ENCODE measurements at places on chromosomes 3 and 15. TPM values are rescaled to one million over a fixed set of nuclear protein-coding genes. Genes with fewer than 3 reads are reported as not detected.

GRCh38 chr3:10744098-10744465 is 71.9 kb upstream of the SLC6A11 start:
- DNase-seq = no peak

DNA sequence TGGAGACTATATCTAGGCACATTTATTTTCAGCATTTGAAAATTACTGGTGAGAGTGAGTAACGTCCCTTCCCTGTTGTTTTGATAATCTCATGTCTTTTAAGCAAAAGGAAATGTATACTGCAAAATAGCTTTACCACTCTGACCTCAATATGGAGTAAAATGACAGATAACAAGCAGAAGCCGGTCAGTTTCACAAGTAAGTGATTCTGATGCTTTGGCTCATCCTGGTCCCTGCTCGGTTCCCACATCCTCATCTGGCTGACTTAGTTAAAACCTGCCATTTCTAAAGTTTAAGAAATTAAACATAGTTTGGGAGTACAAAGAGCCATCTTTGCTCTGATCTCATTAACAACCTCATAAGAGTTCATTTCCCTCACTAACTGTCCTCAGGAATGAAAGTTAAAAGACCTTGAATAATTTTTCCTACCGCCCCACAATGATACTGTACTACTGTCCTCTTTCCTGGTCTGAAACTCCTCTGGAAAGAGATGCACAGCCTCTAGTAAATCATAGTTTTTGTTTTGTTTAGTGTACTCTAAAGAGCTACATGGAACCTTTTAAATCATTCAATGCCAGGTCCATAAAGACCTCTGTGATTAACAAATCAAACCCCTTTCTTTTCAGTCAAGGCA is 72.3 kb upstream of the ICE2 start:
- no peak for DNase-seq

- DNase-seq = no peak
Observed at GRCh38 chr15:29305556-29305955, 35.9 kb upstream of the NSMCE3 start.

- no peak for DNase-seq
Observed at GRCh38 chr3:14775011-14775410, 43.8 kb upstream of the FGD5 start.

RYR3 gene
- 54.3 TPM for polyA plus RNA-seq

- DNase-seq = no peak
Observed at GRCh38 chr15:67992834-67993233, 61.3 kb upstream of the PIAS1 start.

DNA sequence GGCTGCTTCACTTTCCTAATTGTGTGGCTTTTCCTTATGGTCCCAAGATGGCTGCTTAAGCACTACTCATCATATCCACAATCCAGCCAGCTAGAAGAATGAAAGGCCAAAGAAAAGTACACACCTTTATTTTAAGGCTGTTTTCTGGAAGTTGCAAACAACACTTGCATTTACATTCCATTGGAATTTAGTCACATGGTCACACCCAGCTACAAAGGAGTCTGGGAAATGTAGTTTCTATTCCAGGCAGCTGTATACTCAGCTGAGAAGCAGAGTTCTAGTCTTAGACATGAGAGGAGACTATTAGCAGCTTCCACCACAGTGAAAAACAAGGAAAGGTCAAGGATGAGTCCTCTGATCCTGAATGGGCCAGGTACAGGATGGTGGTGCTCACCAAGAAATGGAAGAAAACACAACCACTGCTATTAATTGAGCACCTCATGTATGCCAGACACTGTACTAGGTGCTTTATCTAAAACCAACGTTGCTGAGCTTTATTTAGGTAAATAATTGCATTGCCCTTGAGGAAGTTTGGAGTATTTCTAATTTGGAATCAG is 28.0 kb upstream of the ATG7 start:
- DNase-seq = no peak

DNA sequence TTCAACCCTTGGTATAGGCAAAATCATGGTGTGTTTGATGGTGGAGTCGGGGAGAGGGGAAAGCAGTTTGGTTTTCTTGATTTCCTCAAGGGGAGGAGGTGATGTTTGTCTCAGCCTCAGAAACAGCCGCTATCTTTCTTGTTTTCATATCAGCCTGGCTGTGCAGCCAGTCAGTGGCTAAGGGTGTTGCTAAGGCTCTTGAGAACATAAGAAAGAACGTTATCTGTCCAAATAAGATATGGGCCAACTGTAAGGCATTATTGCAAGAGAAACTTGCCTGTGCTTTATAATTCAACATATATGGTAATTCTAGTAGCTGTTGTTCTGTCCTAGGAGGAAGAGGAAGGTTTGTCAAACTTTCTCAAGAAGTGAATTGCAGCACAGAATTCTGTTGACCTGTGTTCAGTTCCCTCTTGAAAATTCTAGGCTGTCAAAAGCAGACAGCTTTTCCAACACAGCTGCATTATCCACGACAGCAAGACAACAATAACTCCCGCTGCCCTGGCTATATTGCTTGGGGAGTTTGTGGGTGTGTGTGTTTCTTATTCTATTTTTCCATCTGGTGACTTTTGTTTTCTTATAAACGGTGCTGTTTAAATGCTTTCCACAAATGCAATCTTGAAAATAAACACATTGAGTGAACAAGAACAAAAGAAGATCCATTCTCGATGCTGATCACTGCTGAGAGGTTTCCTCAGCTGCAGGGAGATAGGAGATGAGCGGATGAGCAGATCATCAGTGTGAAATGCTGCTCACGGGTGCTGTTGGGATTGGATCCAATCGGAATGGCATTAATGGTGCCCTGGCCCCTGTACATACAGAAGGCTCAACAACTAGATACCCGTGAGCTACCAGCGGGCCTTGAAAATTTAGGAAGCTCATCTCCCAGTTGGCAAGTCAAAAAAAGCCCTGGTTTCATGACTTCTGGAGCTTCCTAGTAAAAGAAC is 90.8 kb upstream of the TNFAIP8L3 start:
- DNase-seq = peak; percentile 71

ALDH1L1 gene
- polyA plus RNA-seq = 0.22 TPM

- DNase-seq = no peak
Observed at GRCh38 chr3:190534986-190535385, 21.1 kb downstream of the IL1RAP start.

DNA sequence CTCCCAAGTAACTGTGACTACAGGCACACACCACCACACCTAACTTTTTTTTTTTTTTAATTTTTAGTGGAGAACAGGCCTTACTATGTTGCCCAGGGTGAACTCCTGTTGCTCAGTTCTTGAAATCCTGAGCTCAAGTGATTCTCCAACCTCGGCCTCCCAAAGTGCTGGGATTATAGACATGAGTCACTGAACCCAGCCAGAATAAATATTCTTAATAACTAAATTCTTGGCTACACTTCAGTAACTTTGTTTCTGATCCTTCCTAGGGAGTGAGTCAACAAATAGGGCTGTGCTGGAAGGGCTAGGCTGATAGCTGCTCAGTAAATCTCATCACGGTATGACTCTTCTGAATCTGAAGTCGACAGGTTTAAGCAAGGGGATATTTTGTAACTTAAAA is 56.6 kb downstream of the P3H2 start:
- no peak for DNase-seq

FETUB gene
- polyA plus RNA-seq = not detected

COMMD2 gene
- 30.9 TPM for polyA plus RNA-seq

- no peak for DNase-seq
Observed at GRCh38 chr3:165193366-165194254, 2.6 kb downstream of the SLITRK3 start.

- no peak for DNase-seq
Observed at GRCh38 chr3:134364936-134365765, 9.1 kb downstream of the AMOTL2 start.

DNA sequence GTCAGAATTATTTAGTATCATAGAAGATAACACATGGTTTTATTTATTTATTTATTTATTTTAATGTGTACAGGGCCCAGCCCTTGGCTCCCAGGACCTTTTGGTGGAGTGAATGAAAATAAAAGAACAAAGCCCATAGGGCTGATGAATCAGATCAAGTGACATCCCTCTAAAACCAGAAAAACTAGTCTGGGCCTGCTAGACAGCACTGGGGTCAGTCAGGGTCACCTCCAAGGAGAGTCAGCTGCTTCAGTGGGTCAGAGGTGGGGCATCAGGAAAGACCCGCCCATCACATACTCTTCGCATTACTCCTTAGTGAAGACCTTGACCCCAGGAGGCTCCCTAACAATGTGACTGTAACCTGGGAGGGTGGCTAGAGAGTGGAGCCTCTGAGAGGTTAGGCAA is 12.8 kb downstream of the PPCDC start:
- no peak for DNase-seq

GRCh38 chr3:128846486-128846891 is 32.9 kb upstream of the ACAD9 start:
- no peak for DNase-seq

- DNase-seq = no peak
Observed at GRCh38 chr3:113297287-113297686, 85.9 kb downstream of the BOC start.

- no peak for DNase-seq
Observed at GRCh38 chr15:94840794-94841783, 609.7 kb downstream of the MCTP2 start.

CP gene
- 1.3 TPM for polyA plus RNA-seq

GRCh38 chr15:44712346-44713005 is 1.2 kb downstream of the B2M start:
- no peak for DNase-seq

DNA sequence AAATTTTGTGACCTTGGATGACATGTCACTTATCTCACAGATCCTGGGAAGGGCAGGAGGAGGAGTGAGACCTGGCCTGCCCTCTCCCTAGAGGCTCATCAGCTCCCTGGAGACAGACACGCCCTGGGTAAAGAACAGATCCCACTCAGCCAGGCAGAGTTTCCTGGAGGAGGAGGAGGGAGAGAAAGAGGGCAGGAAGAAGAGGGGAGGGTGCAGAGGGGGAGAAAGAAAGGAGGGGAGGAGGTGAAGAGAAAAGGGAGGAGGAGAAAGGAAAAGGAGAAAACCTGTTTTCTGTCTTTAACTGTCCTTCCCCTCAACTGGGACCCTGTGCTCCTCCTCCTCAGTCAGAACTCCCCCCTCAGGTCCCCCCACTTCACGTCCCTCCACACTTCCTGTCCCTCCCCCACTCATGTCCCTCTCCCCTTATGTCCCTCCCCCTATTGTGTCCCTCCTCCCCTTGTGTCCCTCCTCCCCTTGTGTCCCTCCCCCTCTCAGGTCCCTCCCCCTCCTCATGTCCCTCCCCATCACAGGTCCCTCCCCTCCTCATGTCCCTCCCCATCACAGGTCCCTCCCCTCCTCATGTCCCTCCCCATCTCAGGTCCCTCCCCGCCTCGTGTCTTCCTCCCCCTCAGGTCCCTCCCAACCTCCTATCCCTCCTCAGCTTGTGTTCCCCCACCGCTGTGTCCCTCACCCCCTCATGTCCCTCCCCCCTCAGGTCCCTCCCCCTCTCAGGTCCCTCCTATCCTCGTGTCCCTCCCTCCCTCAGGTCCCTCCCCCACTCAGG is 52.3 kb upstream of the CGNL1 start:
- no peak for DNase-seq

GRCh38 chr15:57370929-57371328 is 5.4 kb upstream of the CGNL1 start:
- no peak for DNase-seq

DNA sequence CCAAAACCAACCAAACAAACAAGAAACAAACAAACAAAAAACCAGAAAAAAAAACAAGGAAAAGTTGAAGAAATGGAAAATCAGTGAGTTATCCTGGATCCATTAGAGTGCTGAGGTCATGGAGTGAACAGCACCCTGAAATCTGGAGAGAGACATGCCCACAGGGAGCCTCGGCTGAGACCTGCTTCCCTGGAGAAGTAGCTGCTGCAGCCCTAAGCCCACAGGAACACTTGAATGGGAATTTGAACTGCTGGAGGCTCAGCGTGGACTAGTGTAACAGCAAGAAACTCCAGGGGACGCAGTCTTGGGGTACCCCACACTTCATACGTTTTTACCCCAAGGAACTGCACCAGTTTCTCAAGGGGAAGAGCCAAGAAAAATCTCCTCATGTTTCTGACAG is 144.1 kb upstream of the UBE3A start:
- DNase-seq = no peak

GRCh38 chr15:31824024-31824423 is 206.3 kb upstream of the CHRNA7 start:
- no peak for DNase-seq

- no peak for DNase-seq
Observed at GRCh38 chr3:53843195-53844177, 2.7 kb downstream of the CHDH start.

LSMEM2 gene
- polyA plus RNA-seq = 41.6 TPM

THOC7 gene
- 52.7 TPM for polyA plus RNA-seq
